ENCODE measurements at places on chromosomes 11 and 22.

DNA sequence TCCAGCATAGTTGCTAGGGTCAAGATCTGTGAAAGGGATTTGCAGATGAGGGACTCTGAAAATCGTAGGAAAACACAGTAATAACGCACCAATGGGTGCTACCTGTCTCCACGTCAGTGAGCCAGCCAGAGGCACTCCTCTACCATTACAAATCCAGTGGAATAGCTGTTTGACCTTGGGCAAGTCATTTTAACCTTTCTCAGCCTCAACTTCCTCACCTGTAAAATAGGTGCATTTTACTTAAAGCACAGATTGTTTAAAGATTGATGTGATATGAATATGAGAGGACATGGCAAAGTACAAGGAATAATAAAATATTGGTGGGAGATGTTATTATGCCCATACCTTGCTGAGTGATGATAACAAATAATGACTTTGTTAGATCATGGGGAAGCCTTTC lies 148.1 kb upstream of the TTC12 start:
- no peak for DNase-seq

DNA sequence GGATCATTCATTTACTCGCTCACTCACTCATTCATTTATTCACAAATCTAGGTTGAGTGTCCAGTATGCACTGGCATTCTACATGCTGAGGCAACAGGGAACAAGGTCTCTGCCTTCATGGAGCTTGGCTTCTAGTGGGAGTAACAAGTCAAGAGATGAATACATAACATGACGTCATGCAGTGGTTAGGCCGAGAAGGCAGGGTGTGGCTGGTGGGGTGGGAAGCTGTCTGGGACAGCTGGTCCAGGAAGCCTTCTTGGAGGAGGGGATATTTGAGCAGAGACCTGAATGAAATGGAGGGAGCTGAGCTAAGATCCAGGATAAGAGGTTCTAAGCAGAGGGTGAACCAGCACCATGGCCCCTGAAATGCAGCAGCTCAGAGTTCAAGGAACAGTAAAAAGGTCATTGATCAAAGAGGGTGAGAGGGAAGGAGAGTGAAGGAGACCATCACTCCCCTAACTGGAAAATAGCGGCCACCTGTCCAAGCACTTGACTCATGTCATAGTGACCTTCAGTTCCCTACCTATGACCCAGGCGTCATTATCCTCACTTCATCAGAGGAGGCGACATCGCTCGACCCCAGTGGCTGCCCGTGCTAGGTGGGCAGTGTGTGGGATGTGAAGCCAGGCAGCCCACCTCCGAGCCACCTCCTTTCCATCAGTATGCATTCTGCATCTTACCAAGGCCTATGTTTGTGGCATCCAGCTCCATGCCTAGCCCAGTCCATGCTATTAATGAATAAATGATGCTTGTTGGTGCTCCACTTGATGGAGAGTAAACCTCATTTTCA lies 105.0 kb downstream of the TSPAN18 start:
- no peak for DNase-seq

DNA sequence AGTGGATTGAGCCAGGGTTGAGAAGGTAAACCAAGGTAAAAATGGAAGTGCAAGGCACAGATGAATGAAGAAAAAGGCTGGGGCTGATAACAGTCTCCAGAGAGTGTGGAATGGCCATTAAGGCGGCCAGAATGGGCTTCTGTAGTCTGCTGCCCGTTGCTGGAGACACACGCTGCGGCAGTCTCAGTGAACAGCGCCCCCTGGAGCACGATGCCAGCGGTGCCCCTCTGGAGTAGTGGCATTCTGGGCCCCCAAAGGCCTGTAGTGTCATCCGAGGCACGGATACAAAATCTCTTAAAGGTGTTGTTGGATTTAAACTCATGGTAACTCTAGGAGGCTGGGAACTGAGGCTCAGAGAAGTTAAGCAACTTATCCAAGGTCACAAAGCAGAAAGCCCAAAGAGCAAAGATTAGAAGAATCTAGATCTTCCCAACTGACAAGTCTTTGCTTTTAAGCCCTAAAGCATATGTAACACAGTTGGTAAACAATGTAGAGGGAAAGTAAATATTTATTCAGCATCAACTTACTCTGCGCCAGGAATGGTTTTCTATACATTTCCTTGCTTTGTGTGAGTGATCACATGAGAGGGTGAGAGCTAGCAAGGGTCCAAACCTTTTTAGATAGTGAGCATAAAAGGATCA lies 18.2 kb downstream of the KCNJ1 start:
- DNase-seq = no peak

DNA sequence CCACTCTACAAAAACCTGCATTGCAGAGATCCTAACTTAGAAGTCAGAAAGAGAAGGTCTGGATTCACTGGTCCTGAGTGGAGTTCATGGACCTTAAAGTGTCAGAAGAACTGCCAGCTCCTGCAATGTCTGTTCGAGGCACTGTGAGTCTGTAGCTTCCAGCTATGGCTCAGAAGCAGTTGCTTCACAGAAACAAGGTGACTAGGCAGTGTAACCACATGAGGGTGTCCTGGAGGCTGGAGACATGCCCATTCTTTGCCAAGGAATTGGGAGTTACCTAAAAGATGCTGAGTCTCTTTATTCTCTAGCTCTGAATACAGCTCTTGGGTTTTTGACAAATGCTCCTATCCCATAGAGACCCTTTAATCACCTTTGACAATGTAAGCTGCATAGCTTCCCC lies 130.5 kb downstream of the SPON1 start:
- no peak for DNase-seq

- DNase-seq = no peak
Observed at GRCh38 chr22:40610329-40610850, 26.1 kb downstream of the MRTFA start.

GRCh38 chr22:20031732-20032406 lies 11.0 kb downstream of the TANGO2 start:
- DNase-seq = no peak

- no peak for DNase-seq
Observed at GRCh38 chr22:17869285-17870096, 95.2 kb upstream of the BID start.

GRCh38 chr11:123484448-123484847 lies 54.4 kb downstream of the GRAMD1B start:
- peak; percentile 23 for DNase-seq

DNA sequence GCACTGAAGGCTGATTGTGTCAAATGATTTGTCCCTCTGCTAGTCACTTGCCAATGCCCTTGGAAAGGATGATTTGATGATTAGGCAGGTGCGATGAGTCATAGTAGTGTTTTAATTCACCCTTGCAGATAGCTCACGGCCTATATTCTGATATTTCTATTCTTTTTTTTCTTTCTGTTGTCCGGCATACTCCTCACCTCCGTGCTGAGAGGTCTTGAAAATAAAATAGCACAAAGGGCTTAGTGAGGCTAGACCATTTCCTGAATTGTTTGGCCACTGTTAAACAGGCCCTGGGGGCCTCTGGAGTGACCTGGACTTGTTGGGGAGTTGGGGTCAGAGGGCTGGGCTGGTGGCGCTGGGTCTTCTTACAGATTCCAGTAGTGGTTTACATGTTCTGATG lies 99.8 kb downstream of the ZBTB16 start:
- DNase-seq = no peak

- no peak for DNase-seq
Observed at GRCh38 chr11:97909614-97910399, 1110.9 kb upstream of the CNTN5 start.

DNA sequence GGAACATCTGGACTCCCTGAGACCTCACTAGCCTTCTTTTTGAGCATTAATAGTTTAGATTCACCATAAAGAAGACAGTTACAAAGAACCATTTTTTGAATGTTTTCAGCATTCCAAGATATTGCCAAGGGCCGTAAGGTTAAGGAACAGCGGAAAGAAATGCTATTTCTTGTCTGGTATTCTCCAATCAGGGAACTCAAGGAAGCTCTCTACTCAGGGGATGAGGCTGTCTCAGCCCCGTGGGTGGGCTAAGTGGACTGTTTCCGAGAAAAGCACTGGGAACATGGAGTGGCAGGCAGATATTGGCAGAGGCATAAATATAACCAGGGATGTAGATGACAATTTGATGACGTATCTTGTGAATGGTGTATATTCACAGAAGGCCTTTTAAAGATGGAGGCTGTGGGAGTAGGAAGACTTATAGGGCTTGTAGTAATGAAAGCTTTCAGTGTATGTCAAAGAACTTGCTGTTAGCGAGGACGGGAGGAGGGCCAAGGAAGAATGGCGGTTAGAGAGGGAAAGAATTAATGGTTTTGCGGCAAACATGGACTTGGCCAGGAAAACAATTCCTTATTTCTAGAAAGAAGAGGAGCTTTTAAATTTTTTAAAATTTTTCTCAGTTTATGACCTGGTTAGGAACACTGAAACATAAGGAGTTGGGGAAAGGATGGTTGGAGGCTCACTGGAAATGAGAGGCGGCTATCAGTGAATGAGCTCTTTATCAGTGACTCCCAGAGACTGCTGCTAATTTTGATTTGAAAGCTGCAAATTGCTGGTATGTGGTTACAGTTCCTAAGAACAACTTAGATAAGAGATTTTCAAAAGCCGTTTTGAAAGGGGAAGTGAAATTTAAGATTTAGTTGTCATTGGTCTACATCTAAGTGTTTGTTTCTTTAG lies 64.6 kb downstream of the ST3GAL4 start:
- peak; percentile 30 for DNase-seq

- DNase-seq = no peak
Observed at GRCh38 chr11:12390687-12391110, 13.3 kb downstream of the PARVA start.

DNA sequence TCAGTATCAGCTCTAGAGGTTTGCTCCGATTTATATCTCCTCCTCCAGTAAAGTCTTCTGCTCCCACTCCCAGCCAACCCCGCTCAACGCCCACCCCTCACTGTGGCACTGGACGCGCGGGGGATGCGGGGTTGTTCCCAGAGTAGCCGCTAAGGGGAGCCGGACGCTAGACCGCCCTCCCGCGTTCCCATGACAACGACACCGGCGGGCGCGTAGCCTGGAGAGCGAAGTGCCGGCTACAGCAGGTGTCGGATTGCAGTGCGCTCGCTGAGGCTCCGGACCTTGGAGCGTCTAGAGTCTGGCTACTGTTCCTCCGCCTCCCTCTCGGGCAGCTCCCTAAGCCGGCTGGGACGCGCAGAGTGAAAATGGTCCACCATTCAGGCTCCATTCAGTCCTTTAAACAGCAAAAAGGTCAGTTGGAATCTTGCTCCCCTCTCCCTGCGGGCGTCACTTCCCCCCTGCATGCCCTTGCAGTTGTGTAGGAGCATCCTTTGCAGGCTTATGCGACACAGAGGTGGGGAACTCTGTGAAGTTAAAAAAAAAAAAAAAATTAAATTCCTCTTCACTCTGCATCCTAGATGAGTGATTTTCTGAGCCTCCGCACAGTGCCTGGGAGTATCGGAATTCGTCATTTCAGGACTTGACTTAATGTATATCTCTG lies at the start of gene ANO3:
ANO3 (plus strand) TSS at position 220 of the 661 bp plus-strand sequence; CDS start at position 366, 146 bp downstream.
- peak; percentile 56 for DNase-seq

GRCh38 chr22:30105483-30105882 lies 25.2 kb downstream of the HORMAD2 start:
- no peak for DNase-seq

DNA sequence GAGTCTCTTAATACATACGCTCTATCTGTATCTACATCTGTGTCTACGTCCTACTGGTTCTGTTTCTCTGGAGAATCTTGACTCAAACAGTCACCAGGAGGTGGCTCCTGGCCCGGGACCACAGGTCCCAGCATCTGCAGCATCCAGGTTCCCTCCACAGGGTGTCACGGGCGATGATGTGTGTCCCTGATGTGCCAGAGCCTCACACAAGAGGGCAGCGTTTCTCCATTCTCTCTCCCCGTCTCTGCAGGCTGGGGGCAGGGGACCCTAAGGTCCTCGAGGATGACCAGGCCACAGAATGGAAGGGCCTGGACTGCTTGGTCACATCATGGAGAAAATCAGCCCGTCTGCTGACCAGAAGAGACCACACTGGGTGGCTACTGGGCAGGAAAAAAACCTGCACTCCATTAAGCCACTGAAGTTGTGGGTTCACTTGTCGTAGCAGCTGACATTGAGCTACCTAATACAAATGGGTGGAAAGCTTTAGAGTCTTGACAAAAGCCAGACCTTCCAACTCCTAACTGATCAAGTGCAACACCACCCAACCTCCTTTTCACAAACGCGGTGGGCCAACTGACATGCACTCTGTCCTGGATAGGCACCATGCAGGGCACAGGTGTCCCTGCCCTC lies 392.5 kb downstream of the CTTN start:
- no peak for DNase-seq

DNA sequence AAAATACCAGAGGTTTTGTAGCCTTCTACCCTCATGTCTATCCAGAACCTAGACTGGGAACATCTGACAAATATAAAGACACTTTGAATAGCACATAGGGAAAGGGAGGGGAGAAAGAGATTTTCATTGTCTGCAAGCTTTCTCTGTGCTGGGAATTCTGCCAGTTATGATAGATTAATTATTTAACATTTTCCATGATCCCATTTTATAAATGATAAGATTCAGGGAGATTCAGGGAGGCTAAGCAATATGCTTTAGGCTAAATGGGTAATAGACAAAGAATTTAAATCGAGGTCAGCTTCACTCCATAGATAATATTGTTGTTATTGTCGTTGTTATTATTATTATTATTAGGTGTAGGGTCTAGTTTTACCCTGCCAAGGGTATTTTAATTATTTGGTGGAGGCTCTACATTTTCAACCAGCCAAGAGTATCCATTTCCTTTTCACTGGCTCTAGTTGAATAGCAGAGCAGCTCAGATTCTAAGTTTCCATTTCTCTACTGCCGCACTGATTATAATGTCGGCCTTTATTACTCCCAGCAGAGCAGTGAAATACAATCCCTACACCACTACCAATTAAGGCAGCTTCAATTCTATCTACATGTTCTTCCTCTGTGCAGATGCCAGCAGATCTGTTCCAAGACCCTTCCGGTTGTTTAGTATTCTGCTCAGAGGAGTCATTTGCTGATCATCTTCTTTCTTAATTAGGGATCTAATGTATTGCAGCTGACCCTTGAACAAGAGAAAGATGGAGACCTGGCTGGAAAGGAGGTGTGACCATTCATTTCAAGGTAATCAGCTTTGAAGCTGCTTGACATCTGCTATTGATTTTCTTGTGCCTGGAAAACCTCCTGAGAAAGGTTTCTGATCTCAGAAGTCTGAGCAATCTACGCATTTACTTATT lies 23.8 kb upstream of the SYN3 start:
- no peak for DNase-seq
